ENCODE measurements at places on chromosomes 12 and 14. TPM values are rescaled to one million over a fixed set of nuclear protein-coding genes. Genes with fewer than 3 reads are reported as not detected.

Gene ORMDL2
- total RNA-seq: 34.0 TPM

Gene SPATA7
- total RNA-seq: 15.9 TPM

Gene SERPINA3
- 1.6 TPM for total RNA-seq

Gene GLT8D2
- total RNA-seq: 82.5 TPM

Gene SMCO3
- total RNA-seq: 0.37 TPM

Data from aortic smooth muscle cell (primary cell).